NCI-H1105 treated with DMSO at 0.1 percent for 48 hours (cell line): ENCODE measurements at places on chromosomes 4 and X.

DNA sequence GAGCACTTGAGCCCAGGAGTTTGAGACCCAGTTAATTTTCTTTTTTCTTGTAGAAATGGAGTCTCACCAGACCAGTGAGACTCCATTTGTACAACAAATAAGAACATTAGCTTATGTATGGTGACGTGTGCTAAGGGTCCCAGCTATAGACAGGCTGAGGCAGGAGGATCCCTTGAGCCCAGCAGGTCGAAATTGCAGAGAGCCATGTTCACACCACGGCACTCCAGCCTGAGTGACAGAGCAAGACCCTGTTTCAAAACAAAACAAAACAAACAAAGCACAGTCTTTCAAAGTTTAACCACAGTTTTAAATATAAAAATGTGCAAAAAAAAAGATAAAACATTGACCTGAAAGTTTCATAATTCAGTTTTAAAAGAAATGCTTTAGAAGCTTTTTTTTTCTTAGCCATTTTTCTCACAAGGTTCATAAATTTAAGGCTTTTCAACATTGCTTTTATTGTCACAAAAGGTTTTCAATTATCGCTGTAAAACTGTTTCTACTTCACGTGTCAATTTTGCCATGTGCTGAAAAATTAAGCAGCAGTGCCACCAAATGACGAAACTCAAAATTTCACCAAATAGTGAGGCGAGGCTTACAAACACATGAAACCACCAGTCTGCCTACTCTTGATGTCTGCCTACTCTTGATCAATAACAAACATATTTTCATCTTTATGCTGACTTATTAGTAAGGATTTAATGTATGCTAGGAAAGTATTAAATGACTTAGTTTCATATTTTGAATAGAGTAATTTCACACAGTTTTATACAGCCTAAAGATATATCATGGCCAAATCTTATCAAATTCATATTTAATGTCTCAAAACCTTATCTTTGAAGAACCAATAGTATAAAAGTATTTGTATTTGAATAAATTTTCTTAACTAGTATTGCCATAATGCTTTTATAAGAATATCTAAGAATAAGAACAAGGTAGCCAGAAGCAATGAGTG, 126.3 kb downstream of the NEK1 start:
- peak; percentile 38 for DNase-seq

DNA sequence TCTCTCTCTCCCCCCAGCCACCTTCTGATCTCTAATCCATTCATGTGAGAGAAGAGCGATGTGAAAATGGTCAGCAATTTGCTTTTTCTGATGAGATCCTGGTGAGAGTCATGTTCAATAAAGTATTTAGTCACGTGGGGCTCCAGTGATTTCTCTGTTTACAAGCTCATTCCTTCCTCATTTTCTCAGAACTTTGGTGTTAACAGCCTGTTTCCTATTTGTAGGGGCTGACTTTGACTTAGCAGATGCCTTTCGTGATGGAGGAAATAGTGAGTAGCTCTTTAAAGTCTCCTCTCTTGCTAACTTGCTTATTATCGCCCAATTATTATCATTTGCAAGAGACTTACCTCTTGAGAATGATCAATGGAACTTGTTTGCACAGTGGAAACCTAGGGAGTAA, 72.6 kb upstream of the CD99 start:
- no peak for DNase-seq

DNA sequence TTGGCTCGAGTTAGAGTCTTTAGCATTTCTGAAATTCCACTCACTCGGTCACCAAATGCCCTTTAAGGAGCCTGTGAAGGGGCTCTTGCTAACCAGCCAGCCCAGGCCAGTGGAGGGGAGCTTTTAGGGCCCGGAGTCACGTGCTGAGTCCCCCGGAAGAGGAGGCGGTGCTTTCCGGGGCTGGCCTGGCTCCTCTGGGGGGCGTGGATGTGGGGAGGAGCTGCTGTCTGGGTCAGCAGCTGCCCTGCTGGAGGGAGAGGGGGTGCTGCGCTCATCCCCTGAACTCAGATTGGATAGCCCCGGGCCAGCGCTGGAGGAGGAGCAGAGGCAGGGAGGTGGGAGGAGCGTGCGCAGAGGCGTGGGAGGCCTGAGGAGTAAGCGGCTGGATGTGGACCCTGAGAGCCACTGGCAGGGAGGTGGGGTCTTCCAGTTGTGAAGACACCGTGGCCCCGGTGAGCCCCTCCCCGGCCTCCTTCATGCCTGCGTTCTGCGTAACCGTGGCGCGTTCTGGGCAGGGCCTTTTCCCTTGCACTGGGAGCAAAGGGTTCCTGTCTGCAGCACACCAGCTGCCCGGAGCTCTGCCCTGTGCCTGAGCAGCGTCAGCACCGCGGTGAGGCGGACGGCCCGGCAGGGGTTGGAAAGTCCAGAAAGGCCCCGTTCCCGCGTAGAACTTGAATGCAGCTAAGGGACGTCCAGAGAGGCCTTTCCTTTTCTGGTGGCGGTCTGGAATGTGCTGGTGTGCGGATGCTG, 19.7 kb downstream of the MAEA start:
- DNase-seq = no peak

GRCh38 chr4:168621806-168622589, 125.1 kb downstream of the PALLD start:
- no peak for DNase-seq

DNA sequence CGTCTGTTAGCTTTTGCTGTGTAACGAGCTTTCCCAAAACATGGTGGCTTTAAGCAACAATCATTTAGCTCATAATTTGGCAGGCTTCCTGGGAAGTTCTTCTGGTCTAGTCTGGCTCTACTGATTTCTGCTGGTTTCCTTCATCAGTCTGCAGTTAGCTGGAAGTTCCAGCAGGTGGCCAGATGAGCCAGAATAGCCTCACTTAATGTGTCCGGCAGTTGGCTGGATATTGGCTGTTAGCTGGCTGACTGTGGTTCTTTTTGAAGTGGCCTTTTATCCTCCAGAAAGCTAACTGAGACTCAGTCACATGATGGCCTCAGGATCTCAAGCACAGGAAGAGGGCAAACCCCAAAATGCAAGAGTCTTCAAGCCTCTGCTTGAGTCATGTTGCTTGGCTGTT, 34.9 kb downstream of the FTHL17 start:
- DNase-seq = no peak

DNA sequence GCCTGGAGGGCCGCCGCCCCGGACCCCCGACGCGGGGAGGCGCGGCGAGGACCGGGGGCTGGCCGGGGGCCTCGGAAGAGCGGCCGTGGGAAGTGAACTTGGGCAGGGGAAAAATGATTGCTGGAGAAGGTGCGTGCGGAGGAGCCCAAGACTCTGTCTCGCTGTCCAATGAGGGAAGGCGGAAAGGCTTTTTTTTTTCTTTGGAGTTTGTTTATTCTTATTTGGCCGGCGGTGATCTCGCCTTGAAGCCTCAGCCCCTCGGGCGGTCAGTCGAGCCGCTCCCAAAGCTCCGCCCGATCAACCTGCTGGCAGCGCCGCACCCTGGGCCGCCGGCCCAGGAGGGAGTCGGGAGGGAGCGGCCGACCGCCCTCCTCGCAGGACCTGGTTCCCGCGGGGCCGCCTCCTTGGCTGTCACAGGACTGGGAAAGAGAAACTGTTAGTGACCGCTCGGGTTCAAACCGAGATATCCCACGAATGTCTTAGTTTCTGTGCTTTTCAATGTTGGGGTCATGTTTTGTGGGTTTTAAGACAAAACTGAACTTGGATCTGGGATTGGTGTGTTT, 2.5 kb downstream of the CPEB2 start:
- peak; percentile 17 for DNase-seq

DNA sequence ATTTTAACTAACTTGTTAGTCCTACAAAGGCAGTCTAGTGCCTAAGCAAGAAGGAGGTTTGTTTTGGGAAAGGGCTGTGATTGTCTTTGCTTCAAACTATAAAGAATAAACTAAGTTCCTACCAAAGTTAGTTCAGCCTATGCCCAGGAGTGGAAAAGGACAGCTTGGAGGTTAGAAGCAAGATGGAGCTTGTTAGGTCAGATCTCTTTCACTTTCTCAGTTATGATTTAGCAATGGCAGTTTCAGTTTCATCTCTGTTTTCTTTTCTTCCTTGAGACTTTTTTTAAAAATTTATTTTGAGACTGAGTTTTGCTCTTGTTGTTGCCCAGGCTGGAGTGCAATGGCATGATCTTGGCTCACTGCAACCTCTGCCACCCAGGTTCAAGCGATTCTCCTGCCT, 82.9 kb upstream of the NLGN4X start:
- no peak for DNase-seq

DNA sequence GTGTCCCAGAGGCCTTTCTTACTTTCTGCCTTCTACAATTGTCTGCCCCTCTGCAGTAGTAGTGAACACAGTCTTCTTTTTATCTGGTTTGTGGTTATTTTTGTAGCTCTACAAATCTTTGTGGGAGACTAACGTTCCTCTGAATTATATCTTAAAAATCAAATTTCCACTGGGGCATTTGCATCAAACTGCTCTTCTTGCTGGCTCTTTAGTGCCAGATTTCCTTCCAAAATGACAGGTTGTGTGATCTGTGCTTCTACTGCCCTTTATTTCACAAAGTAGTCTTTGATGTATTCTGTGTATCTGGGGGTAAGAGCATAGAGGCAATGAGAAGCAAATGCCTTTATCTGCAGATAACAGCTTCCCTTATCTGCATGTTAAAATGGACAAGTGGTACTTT, 34.5 kb downstream of the TSPAN7 start:
- no peak for DNase-seq

DNA sequence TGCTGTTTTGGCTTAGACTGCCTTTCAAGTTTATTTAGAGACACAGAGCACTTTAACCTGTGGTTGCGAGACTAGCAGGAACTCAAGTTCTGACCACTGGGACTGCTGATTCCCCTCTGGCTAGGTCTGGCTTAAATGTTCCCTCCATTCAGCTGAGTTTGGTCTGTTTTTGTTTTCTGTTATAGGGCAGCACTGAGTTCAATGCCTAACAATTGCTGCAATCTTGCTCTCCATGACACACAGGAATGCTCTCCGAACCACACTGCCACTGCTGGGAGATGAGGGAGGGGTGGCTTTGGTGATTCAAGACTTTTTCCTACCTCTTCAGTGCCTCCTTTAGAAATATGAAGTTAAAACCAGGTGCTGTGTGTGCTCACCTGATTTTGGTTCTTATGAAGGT, 106.3 kb upstream of the EOLA2 start:
- no peak for DNase-seq

- DNase-seq = peak; percentile 29
These were observed 88.2 kb upstream of the TNIP3 start for GRCh38 chr4:121252224-121252806.

- no peak for DNase-seq
These were observed 932.7 kb downstream of the FAT4 start for GRCh38 chr4:126247409-126247808.

- peak; percentile 68 for DNase-seq
These were observed 143.6 kb downstream of the RCHY1 start for GRCh38 chr4:75370576-75370975.

GRCh38 chrX:47273011-47273730, 40.4 kb downstream of the USP11 start:
- DNase-seq = no peak

DNA sequence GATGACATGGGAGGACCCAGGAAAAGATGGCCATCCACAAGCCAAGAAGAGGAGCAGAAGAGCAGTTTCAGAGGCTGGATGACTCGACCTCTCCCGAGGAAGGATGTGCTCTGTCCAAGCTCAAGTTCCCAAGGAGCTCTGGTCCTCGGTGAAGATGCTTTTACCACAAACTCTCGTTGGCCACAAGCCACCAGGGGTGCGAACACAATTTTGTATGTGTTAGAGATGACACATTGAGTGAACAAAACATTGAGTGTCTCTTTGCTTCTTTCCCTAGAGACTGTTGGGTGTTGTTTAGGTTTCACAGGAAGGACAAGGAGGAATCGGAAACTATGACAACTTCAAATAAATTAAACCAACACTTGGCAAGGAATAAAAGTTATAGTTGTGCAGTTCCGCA, 26.3 kb downstream of the FGFBP1 start:
- DNase-seq = no peak

- DNase-seq = no peak
These were observed 5.6 kb downstream of the MAOA start for GRCh38 chrX:43661521-43662240.

DNA sequence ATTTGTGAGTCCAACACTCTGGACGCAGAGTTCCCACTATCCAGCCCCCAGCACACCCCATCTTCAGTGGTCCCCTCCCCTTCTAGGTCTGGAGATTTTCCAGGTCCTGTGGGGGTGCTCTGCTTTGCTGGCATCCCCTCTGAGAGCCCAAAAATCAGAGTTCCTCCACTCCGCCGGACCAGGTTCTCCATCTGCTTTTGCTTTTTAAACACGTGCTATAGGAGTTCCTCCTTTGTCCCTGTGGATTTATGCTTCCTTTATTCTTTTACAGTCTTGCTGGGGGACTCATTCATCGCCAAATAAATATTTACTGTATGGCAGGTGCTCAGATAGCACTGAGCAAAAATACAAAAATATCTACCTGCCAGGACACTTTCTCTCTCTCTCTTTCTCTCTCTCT, 324.7 kb downstream of the STK32B start:
- no peak for DNase-seq

DNA sequence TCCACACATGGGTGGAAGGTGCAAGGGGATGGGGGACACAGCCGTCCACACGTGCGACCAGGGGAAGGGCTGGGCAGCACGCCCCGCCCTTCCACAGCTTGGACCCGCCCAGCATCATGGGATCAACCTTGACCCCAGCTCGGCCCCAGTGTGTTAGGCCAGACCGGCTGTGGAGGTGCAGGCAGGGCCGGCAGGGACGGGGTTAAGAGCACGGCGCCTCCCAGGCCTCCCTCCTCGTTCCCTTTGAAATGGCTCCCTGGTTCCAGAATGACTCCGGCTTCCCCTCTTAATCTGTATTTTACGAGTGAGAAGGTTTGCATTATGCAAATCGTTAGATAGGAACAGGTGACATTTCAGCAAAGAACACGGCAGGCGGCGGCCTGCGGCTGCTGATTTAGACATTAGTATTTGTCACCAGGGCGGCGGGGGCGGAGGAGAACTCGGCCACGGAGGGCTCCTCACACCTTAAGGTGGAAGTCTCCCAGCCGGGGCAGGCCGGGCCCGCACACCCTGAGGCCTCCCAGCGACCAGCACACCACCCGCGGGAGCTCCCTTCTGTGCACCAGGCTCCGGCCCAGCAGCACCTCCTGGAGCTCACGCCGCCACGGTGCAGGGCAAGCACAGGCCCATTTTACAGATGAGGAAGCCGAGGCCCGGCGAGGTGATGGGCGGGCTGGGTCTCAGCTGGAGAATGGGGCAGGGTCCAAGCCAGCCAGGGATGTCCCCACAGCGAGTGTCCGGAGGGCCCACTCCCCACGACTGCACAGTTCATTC, 116.1 kb downstream of the FAM53A start:
- DNase-seq = no peak

- DNase-seq = peak; percentile 9
These were observed 150.3 kb upstream of the MAOA start for GRCh38 chrX:43505769-43506168.

DNA sequence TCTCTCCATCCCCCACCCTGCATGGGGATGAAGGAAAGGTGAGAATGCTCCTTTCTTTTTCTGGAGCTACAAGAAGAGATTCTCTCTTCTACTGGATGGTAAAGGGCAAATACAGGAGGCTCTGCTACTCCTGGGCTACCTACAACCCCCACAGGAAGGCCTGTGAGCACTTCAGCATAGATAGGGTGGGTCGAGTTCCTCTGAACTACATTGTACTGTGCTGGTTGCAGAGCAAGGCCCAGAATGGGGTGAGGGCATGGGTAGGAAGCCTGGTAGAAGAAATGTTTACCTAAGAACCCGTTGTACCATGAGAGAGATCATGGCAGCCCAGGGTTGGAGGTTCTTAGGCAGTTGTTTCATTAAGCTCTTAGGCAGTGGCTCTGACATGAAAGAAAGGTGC, 510.4 kb downstream of the MID1IP1 start:
- no peak for DNase-seq

GRCh38 chr4:117949621-117950020, 84.7 kb upstream of the NDST3 start:
- DNase-seq = no peak
